ENCODE measurements at places on chromosomes 5 and 9.

- no peak for DNase-seq
Observed at GRCh38 chr9:795869-796268, 45.6 kb upstream of the DMRT1 start.

DNA sequence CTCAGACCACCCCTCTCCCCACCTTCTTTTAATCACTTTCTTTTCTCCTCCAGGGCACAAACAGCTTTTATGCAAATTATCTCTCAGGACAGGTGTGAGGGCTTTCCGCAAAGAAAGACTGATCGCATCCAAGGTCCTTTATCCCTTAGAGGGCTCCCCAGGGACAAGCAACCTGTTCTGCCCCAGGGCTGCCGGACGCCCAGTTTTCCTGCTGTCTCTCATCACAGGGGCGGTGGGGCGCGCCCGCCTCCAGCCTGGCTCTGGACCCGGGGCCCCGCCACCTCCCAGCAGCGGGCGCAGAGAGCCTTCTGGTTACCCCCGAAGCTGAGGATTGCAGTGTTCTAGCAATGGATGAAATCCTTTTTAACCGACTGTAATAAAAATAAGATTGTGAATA, 266.1 kb downstream of the CWC27 start:
- DNase-seq = no peak

DNA sequence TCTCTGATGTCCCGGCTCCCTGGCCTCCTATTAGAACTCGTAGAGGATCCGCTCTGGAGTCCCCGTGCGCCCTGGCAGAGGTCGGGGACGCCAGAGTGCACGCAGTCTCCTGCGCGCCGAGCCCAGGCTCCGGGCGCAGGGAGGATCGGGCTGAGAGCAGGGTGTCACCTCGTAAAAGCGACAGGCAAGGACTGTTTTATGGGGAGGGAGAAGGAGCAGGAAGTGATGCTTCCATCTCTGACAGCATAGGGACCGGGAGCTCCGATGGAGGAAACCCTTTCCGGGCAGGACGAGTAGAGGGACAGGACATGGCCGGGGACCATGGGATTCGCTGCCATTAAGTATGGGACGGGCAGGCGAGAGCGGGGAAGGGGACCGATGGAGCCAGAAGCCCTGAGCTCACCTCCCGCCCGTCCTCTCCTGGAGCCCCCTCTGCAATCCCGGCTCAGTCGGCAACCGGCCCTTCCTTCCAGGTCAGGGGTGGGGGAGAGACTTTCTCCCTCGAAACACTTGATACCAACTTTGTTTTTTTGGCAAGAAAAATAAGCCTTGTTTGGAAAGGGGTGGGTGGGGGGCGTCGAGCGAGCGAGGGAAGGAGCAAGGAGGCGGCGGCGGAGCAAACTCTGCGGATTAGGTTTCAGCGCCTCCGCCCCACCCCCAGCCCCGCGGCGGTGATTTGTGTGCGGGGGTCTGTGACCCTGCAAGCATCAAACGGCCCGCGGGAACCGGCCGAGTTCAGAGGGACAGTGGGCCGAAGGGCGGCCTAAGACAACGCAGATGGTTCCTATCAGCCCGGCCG, 12.6 kb downstream of the LMX1B start:
- DNase-seq = no peak

DNA sequence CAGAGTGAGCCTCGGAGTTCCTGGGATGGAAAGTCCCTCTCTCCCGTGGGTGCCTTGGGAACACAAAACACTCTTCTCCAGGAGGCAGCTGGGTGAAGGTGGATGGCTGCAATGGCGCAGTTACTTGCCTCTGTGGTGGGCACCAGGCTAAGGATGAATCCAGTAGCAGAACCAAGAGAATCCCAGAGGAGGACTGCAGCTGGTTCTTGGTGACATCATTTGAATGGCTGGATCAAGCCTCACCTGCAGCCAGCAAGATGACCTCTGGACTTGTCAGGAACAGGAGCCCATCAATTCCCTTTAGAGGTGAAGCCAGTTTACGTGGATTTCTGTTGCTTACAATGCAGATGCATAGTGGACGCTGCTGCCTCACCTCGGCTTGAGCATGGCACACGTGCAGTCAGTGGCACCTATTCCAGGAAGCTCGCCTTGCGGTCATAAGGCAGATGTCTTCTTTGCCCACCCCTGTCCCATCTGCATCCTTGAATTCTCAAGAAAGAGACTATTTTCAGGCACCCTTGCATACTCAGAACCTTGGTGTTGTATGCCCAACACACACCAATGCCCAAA, 34.1 kb upstream of the ADAMTS2 start:
- DNase-seq = no peak

DNA sequence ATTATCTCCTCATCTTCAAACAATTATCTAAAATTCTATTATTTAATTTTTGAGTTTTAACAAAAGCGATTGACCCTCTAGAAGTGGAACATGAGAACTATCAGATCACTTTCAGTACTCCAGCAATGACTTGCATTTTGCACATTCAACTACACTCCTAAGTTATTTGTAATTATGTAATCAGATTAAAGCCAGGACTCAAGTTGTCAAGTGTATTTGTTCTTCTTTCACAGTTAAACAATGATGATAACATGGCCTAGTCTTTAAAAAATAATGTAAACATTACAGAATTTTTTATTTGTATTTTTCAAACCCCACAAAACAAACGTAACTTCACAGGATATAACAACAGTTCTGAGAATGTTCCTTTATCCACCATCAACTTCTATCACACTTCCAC, 2148.9 kb upstream of the ACO1 start:
- no peak for DNase-seq

- no peak for DNase-seq
Observed at GRCh38 chr9:13865869-13866268, 448.1 kb downstream of the NFIB start.

All from fibroblast of skin of right quadriceps (primary cell).